Endothelial cell of umbilical vein (primary cell): ENCODE measurements at places on chromosomes 11 and 22.

GRCh38 chr11:134951305-134951700 lies 539.3 kb upstream of the B3GAT1 start:
- DNase-seq = peak; percentile 16

DNA sequence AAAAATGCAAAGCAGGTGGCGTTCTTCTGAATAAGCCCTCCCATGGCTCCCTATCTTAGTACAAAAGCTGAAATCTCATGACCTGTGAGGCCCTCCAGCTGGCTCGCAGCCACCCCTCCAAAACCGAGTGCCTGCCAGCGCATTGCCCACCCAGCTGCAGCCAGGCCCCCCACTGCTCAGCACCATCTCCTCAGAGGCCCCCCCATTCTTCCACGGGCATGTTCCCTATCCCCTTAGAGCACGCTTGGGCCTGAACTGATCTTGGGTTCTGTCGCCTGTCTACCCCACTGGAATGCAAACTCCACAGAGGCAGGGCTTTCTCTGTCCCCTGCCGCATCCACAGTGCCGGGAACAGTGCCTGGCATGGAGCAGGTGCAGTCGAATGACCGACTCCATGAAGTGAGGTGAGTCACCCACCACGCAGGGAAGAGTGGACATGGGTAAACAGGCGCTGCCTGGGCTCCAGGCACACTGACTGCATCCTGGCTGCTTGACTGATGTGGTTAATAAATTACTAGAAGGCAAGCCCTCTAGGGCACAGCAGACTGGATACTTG lies 11.3 kb upstream of the EFCAB6 start:
- DNase-seq = no peak

GRCh38 chr11:3906166-3906565 lies 50.7 kb downstream of the STIM1 start:
- no peak for DNase-seq

- no peak for DNase-seq
Measured at GRCh38 chr22:19448739-19449421, 1.4 kb upstream of the C22orf39 start.

GRCh38 chr22:41682033-41682807 lies 6.4 kb downstream of the SNU13 start:
- DNase-seq = peak; percentile 90

- DNase-seq = no peak
Measured at GRCh38 chr11:62676698-62677097, 2.2 kb downstream of the UBXN1 start.

DNA sequence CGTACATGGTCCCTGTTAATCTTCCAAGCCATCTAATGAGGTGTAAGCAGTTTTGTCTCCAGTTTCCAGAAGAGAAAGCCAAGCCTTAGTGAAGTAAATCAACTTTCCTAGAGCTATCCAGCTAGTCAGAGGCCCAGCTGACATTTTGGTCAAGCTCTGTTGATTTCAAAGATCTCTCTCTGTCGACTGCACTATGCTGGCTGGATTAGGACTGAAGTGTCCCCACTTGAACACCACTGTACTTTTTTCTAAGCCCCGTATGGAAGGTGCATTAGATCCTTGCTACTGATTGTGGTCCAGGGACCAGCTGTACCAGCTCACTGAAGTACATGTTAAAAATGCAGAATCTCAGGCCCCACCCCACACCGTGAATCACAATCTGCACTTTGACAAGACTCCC lies 176.5 kb upstream of the NAV2 start:
- DNase-seq = no peak

DNA sequence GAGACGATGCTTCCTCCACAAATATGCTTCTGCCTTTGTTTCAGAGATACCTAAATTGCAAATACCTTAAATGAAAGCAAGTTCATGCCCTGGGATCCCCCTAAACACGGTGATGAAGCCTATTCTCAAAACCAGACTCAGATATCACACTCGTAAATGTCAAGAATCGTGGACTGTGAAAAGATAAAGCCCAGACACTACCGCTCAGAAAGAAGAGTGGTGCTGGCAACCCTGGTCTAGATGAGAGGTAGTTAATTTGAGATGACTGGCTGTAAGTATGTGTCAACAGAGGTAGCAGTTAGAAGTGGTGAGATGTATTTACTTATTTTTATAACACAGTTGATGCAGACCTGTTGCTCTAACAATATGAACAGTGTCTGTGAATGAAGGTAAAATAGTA lies 2.5 kb downstream of the OVCH2 start:
- DNase-seq = no peak

- no peak for DNase-seq
Measured at GRCh38 chr22:16958475-16958874, 49.5 kb downstream of the GAB4 start.

DNA sequence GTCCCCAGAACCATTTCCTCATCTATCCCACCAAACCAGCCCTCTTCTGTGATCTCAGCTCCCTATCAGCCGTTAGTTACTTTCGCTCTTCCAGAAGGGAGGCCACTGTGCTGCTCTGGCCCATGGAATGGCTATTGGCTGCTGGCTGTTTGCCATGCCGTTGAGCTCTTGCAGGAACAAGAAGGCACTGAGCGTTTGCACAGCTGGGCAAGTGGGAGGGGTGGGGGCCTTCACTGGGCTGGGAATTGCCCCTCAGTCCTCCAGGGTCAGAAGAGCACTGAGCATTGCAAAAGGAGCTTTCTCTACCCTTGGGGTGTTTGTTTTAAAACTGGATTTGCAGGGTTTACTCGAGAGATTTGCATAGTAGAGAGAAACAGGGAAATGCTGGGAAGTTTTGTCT lies 129.0 kb upstream of the PARVA start:
- peak; percentile 67 for DNase-seq

GRCh38 chr11:35822815-35823495 lies 120.9 kb upstream of the LDLRAD3 start:
- no peak for DNase-seq

DNA sequence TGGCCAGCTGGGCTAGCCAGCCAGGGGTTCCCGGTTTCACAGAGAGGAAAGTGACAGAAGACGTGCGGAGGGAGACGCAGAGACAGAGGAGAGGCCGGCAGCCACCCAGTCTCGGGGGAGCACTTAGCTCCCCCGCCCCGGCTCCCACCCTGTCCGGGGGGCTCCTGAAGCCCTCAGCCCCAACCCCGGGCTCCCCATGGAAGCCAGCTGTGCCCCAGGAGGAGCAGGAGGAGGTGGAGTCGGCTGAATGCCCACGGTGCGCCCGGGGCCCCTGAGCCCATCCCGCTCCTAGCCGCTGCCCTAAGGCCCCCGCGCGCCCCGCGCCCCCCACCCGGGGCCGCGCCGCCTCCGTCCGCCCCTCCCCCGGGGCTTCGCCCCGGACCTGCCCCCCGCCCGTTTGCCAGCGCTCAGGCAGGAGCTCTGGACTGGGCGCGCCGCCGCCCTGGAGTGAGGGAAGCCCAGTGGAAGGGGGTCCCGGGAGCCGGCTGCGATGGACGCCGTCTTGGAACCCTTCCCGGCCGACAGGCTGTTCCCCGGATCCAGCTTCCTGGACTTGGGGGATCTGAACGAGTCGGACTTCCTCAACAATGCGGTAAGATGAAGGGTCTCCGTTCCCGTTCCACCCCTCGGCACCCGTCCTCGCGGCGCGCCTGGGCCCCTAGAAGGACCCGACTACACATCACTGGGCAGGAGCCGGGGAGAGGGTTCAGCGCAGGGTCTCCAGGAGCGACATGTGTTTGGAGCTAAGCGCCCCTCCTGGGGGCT lies at the start of gene CREB3L1:
Gene CREB3L1 (plus strand): TSS at position 41 of the 765 bp plus-strand sequence. CDS start 450 bp downstream, at position 491.
- no peak for DNase-seq

DNA sequence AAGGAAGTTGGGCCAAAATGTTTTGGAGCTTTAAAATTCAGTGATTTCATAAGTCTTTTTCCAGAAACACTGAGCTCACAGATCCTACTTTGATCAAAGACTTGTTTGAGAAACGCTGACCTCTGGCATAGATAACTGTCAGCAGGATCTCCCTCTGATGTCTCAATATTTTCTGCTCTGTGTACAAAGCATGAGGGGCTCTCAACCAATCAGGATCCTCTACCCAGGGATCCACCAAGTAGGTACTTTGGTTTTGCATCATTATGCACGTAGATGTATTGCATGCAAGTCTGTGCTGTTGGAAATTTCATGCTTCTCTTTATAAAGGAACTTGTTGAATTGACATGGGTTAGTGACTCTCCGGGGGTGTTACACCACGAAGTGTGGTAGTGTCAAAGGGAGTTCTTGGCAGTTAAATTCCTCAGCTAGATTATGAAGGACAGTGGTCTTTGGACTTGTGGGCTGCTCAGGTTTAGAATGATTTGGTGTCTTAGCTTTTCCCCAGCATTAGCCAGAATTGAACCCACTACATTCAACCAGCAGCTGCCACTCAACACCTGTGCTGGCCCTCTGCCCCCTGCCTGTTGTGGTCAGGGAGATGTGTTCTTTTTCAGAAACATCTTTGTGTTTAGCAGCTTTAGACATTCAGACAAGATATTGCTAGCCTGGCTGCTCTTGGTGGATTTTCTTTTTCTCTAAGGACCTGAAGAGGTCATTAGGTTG lies 1.7 kb upstream of the DIXDC1 start:
- DNase-seq = no peak

DNA sequence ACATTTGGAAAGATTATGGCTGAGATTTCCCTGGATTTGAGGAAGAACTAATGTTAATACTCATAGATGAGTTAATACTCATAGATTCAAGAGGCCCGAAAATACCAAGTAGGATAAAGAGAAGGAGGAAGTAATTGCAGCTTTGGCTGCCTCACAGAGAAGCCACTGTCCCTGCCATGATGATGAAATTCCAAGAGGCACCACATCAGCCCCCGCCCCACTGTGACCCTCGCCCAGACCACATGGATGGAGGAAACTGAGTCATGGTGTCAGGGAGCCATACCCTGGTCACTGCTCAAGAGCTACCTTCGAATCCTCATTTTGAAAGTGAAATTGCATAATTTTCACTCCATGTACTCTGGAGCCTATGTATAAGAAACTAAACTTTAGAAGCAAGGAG lies 92.9 kb upstream of the SLC22A12 start:
- no peak for DNase-seq

- DNase-seq = no peak
Measured at GRCh38 chr22:30816413-30816812, 121.7 kb downstream of the OSBP2 start.

- DNase-seq = no peak
Measured at GRCh38 chr22:49462795-49463194, 364.9 kb downstream of the BRD1 start.

- no peak for DNase-seq
Measured at GRCh38 chr11:132559331-132560036, 972.8 kb downstream of the OPCML start.

GRCh38 chr11:113577356-113578032 lies 102.3 kb upstream of the DRD2 start:
- DNase-seq = no peak

DNA sequence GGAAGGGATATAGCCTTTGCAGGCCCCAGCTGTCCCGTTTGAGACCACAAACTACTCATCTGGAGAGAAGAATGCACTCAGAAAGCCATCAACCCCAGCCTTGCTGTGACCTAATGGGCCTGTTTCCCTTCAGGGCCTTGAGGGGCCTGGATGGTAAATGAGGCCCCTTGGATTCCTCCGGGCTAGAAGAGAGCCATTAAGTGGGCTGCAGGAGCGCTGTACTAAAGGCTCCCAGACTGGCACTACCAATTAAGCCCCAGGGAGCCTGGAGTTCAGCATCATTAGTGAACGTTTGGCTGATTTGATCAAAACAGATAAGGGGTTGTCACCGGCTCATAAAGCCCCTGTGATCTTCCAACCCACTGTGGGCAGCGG lies 23.0 kb downstream of the CD5 start:
- DNase-seq = no peak

DNA sequence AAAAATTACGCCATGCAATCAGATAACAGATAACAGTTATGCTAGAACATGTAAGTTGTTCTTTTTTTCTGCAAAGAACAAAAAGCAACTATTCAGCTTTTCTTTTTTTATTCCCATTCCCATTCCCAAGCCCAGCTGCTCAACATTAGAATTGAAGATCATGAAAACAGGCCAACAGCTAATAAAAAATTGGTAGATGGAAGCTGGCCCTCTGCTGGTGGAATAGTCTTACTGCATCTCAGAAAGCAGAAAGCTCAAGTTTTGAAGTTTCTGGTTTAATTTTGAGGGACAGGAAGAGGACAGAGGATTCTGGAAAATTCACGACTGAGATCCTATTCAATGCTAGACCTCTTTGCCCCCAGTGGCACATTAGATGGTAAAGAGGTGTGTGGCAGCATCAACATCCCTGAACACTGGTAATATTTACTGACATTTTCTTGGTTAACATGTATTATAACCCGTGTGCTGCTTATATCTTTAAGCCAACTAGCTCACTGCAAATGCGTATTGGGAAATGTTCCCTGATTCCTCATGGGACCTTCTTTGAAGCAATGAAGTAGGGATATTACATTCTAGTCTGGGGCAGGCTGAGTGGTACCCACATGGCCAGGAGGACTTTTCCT lies 591.2 kb downstream of the OPCML start:
- peak; percentile 19 for DNase-seq

DNA sequence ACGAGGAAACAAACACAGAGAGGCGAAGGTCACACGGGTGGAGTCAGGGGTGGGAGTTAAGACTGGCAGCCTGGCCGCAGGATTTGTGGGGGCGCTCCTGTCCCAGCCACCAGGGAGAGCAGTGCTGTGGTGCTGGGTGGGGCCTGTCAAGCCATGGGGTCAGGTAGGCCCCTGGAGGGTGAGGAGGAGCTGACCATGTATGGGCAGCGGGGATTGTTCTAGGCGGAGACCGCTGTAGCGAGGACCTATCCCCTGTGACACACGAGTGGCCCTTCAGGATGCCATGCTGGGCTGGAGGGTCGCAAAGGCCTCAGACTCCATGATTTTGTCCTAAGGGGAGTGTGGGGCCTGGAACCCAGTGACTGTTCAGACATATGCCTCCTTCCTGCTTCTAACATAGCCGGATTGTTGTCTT lies 1.6 kb upstream of the RPS19BP1 start:
- DNase-seq = no peak
